Activated CD8-positive, alpha-beta memory T cell treated with anti-CD3 and anti-CD28 coated beads for 4 hours (primary cell): ENCODE measurements at places on chromosomes 13 and 19.

GRCh38 chr13:113962386-113962785 lies 11.5 kb downstream of the C13orf46 start:
- DNase-seq: no peak

DNA sequence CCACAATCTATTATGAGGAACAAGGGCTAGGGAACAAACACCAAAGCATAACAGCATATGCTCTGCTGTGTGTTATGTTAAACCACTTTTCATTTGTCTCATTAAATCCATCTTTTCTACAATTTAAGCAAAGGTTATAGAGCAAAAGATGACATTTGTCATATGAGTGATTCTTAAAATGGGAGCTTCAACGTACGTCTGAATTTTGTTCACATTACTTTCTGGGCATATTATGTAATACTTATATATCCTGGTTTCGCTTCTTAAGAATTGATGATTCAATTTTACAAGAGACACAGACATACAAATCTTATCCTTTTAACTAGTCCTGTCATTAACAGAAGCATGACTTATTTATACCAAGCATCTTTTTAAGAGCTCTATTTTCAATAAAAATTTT lies 3.3 kb upstream of the TPP2 start:
- DNase-seq: no peak

DNA sequence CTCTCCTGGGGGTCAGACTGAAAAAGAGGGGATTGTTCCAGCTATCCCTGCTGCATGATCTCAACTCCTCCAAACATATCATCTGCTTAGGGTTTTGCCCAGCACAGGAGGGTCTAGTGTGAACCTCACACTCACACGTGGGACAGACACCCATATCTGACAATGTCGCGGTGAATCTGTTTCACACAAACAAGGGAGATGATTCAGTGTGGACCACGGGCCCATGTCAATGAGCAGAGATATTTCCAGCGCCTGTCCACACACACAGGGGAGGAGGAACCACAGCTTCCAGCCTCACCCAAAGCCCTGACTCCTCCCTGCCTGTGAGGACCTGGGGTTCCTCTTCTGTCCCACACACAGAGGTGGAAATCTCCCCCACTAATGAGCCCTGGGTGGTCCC lies 29.6 kb upstream of the KIR3DL3 start:
- DNase-seq: no peak

GRCh38 chr13:98523455-98524102 lies 53.3 kb downstream of the STK24 start:
- DNase-seq: no peak

DNA sequence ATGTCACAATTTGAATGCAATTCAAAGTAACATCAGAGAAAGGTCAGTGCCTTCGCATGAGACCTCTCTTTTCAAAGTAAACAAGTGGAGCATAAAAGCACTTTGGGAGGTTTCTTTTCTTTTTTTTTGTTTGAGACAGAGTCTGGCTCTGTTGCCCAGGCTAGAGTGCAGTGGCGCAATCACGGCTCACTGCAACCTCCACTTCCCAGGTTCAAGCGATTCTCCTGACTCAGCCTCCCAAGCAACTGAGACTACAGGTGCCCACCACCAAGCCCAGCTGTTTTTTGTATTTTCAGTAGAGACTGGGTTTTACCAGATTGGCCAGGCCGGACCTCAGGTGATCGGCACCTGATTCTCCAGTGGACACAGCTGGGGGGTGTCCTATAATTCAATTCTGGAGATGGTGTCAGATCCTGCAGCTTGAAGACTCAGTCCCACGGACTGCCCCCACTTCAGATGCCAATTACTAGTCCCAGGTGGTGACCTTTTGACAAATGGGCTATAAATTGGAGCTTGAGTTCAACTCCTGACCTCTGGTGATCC lies 57.6 kb downstream of the RGCC start:
- DNase-seq: no peak

DNA sequence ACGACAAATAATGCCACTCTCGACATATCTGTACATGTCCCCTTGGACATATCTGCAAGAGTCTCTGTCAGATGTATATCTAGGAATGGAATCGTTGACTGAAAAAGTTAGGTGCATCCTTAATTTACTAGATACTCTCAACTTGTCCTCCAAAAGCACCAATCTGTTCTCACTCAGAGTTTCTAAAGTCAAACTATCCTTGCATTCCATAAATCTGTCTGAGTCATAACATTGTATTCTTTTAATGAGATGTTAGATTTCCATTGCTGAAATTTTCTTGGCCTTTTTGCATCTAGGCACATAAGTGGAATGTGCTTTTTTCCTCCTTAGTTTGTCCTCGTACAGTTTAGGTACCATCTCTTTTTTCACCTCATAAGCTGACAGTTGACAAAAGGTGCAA lies 139.8 kb downstream of the PTPRS start:
- DNase-seq: no peak

- no peak for DNase-seq
Measured at GRCh38 chr19:18903156-18904037, 7.4 kb upstream of the CERS1 start.

DNA sequence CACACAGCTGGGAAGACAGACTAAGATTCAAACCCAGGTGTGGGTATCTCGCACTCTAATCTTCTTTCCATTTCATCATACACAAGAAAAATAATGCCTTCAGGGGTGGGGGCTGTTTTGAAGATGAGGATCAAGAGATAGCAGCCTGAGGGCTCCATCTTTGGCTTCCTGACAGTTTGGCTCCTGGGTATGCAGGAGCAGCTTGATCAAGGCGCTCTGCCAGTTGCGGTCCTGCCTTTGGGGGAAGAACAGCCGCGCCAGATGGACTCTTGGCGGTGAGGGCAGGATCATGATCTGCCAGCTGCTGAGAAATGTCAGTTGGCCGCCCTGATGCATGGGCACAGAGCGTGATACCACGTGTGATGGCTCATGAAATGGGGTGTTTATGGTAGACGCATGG lies 119.1 kb downstream of the IER2 start:
- DNase-seq: no peak

GRCh38 chr19:7787141-7787540 lies 24.1 kb downstream of the CLEC4M start:
- no peak for DNase-seq

DNA sequence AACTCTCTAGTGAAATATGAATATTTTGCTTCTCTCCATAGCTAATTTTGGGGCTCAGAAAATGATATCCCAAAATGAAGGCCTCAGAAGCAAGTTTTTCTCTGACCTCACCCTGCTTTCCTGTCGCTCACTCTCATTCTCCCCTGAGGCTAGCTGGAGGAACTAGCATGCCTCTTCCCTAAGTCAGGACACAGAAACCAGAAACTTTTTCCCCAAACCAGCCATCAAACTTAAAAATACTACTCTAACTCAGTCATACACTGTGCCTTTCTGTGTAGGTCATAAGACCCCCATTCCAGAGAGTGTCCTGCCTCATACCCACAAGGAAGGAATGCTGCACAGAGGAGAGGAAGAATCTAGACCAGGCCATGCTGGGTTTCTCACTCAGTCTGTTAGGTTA lies 329.6 kb downstream of the PCDH20 start:
- DNase-seq: no peak

DNA sequence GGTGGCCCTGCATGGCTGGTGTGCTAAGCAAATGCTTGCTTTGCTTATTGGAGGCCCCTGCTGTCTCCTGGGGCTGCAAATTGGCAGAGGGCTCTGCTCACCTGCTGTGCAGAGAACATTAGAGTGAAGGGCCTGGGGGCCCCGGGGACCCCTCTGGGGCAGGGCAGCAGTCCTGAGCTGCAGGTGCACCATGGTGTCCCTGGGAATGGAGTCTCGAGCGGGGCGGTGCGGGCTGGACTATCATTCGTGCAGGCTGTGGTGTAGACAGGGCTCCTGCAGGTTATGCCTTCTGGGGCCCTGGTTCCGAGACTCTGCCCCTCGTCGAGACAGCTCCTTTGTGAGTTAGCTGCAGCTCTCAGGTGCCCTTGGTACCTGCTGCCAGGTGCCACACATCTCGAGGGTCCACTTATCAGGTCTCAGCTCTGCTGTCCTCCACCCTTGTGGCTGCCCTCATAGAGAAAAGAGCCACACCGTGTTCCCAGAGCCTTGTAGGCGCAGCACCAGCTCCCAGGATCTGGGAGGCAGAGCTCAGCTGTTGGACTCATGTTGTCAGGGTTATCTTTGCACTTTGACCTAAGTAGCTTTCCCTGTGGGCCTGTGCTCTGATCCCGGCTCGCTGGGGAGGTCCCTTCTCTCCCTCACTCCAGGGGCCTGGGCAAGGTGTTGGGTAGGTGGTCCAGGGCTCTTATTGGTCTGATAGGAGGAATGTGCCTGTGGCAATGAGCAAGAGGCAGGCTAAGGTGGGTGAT lies 58.0 kb upstream of the ZNF536 start:
- no peak for DNase-seq

GRCh38 chr19:10695401-10696398 lies 5.5 kb upstream of the QTRT1 start:
- peak; percentile 60 for DNase-seq

- no peak for DNase-seq
Measured at GRCh38 chr13:51846756-51847155, 1.8 kb upstream of the TMEM272 start.
